ENCODE measurements at places on chromosomes 6 and 20. TPM values are rescaled to one million over a fixed set of nuclear protein-coding genes. Genes with fewer than 3 reads are reported as not detected.

The C4B gene
- total RNA-seq = 74.2 TPM

The ZC2HC1B gene
- total RNA-seq = not detected

The TBXT gene
- not detected for total RNA-seq

DNA sequence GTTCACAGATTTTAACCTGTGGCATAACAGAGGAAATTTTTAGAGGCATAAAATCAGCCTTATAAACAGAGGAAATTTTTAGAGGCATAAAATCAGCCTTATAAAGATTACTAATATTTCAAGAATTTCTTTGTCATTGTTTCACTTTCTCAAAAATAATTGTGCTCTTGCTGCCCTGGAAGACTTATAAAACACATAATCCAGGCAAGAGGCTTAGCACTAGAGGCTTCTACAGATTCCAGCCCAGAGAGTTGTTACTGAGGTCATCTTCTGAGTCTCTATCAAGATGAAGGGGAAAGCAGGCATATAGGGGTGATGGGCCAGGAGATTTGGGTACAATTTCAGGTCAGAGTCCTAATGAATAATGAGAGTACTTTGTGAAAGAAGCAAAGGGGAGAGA lies 85.7 kb downstream of the RFPL4B start:
- H3K36me3 ChIP-seq = no peaks in the 10 kb centered on the region
- H3K4me1 ChIP-seq = no peaks in the 10 kb centered on the region

- no peak overlapping the region for H3K4me3 ChIP-seq
- H3K27ac ChIP-seq = no peak overlapping the region
- no peaks in the 10 kb centered on the region for H3K36me3 ChIP-seq
- H3K27me3 ChIP-seq = no peaks in the 10 kb centered on the region
- no peak for DNase-seq
- no peaks in the 10 kb centered on the region for H3K4me1 ChIP-seq
Measured at GRCh38 chr20:61659246-61659993, 406.3 kb downstream of the TAF4 start.

DNA sequence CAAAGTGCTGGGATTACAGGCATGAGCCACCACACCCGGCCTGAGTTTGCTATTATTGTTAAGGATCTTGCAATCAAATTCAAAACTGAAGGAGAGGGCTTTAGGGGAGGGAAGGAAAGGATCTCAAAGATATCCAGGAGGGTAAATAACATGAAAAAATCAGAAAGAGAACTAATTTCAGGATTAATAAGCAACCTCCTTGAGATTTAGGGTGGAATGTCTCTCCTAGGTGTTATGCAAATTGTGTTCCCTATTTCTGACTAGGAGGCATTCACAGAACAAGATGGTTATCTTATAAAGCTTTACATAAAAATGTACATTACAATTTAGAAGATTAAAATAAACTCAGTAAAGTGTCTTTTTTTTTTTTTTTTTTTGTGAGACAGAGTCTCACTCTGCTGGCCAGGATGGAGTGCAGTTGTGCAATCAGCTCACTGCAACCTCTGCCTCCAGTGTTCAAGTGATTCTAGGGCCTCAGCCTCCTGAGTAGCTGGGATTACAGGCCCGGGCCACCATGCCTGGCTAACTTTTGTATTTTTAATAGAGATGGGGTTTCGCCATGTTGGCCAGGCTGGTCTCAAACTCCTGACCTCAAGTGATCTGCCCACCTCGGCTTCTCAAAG lies 92.0 kb upstream of the BEND3 start:
- H3K27me3 ChIP-seq = no peaks in the 10 kb centered on the region
- no peaks in the 10 kb centered on the region for H3K4me1 ChIP-seq
- DNase-seq = no peak
- no peak overlapping the region for H3K4me3 ChIP-seq
- H3K36me3 ChIP-seq = peaks cover 3% of the 10 kb centered on the region

DNA sequence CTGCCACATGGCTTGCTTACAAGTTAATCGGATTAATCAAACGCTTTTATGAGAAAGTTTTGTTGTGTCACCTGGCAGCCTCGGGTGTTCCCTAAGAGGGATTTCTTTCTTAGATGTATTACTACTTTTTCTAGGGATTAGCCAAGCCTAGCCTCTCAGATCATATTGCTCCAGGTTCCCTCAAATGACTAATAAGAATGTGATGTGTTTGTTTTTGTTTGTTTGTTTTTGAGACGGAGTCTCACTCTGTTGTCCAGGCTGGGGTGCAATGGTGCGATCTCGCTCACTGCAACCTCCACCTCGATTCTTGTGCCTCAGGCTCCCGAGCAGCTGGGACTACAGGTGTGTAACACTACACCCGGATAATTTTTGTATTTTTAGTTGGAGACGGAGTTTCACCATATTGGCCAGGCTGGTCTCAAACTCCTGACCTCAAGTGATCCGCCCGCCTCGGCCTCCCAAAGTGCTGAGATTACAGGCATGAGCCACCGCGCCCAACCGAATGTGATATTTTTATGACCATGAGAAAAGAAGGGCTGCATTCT lies 977 bp downstream of the HMGN4 start:
- peaks cover 21% of the 10 kb centered on the region for H3K4me1 ChIP-seq
- no peak for DNase-seq
- no peaks in the 10 kb centered on the region for H3K27me3 ChIP-seq
- peak overlapping the region; percentile 98 for H3K27ac ChIP-seq
- peaks cover 17% of the 10 kb centered on the region for H3K36me3 ChIP-seq
- peak overlapping the region; percentile 78 for H3K4me3 ChIP-seq

- no peak for DNase-seq
- H3K4me1 ChIP-seq = no peaks in the 10 kb centered on the region
- no peaks in the 10 kb centered on the region for H3K36me3 ChIP-seq
- H3K27ac ChIP-seq = no peak overlapping the region
- no peaks in the 10 kb centered on the region for H3K27me3 ChIP-seq
- no peak overlapping the region for H3K4me3 ChIP-seq
Measured at GRCh38 chr6:34736823-34737222, 20.5 kb upstream of the SNRPC start.

DNA sequence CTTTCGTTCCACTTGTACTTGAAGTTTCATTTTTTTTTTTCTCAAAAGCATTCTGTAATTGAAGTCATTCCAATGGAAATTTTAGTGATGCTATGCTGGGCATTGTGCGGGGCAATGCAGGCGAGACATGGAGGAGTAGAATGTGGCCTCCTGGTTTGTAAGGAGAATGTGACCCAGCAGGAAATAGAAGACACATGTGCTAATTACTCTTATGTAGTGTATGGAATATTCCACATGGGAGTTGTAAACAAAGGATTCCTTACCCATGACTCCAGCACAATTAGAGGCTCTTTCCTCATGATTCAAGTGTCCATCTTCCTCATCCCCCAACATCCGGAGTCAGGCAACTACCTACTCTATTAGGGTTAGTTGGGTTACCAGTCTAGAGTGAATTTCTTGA lies 14.9 kb upstream of the RFPL4B start:
- H3K4me1 ChIP-seq = no peaks in the 10 kb centered on the region
- no peaks in the 10 kb centered on the region for H3K27me3 ChIP-seq
- H3K36me3 ChIP-seq = no peaks in the 10 kb centered on the region

Measured in sigmoid colon (tissue), 7 donors.